ENCODE measurements at places on chromosomes 2 and 18. TPM values are rescaled to one million over a fixed set of nuclear protein-coding genes. Genes with fewer than 3 reads are reported as not detected.
A peak's percentile ranks its signal among the peaks of the same experiment; 100 is the strongest.

Gene AQP12B
- total RNA-seq: not detected

Gene LIMS1
- 117 TPM for total RNA-seq

Gene RGPD4
- total RNA-seq: not detected

Gene CLEC4F
- not detected for total RNA-seq

Gene INPP5D
- 13.4 TPM for total RNA-seq

DNA sequence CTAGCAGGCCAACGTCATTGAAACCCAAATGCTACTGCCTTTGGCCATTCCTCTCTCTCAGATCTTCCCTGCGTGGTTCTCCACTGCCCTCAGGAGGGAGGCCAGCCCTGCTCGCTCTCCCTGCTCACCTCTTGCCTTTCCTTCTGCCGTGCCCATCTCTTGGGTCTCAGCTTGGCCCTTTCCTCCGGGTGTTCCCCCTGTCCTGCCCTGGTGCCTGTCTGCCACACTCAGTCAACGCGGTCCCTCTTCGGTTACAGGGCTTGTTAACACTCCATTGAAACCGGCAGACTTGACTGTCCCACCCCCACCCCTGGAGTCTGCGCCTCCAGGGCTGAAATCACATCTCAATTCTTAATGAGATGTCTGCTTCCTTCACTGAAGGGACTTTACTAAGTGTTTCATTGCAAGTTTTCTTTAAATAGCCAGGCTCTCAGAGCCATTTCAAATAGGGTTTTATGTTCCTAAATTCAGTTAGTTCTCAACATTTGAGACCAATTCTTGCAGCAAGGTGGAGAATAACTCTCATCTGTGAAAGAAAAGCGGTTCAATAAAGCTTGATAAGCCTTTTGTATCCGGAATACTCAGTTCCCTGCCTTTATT lies 237.6 kb downstream of the DYSF start:
- DNase-seq: no peak

DNA sequence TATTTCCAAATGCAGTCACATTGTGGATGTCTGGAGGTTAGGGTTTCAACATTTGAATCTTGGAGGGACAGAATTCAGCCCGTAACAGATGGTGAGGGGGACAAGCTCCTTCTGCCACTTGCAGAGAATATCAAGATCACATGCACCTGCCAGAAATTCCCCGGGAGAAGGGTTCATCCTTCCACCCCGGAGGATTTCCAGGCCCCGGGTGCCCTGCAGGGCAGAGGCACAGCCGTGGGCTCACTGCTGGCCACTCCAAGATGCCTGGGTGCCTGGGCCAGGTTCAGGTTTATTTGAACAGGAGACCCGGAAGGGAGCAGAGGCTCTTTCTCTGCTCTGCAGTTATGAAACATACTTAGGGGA lies 38.2 kb upstream of the MGAT4A start:
- DNase-seq: no peak

GRCh38 chr2:16506366-16506765 lies 159.3 kb downstream of the CYRIA start:
- DNase-seq: peak; percentile 38

DNA sequence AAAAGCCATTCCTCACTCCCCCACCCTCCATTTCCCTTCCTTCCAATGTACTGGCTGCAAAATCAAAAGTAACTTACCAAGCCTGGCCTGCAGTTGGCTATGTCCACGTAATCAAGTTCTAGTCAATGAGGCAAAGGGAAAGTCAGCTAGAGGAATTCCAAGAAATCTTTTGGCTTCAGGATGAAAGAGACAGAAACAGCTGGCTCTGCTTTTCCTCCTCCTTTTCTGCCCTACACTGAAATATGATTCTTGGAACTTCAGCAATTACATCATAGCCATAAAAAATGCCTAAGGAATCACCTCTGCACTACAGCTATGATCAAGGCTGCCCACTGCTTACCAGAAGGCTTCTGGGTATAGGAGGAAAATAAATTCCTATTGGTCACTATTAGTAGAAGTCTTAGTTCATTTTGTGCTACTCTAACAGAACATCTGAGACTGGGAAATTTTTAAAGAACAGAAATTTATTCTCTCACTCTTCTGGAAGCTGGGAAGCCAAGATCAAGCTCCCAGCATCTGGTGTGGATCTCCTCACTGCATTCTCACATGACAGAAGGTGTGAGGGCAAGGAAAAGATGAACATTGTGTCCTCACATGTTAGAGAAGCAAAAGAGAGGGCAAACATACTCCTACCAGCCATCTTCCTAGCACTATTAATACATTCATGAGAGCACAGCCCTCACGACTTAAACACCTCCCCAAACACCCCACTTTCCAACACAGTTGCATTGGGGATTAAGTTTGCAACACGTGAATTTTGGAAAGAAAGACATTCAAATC lies 219.9 kb downstream of the TMX3 start:
- DNase-seq: no peak

DNA sequence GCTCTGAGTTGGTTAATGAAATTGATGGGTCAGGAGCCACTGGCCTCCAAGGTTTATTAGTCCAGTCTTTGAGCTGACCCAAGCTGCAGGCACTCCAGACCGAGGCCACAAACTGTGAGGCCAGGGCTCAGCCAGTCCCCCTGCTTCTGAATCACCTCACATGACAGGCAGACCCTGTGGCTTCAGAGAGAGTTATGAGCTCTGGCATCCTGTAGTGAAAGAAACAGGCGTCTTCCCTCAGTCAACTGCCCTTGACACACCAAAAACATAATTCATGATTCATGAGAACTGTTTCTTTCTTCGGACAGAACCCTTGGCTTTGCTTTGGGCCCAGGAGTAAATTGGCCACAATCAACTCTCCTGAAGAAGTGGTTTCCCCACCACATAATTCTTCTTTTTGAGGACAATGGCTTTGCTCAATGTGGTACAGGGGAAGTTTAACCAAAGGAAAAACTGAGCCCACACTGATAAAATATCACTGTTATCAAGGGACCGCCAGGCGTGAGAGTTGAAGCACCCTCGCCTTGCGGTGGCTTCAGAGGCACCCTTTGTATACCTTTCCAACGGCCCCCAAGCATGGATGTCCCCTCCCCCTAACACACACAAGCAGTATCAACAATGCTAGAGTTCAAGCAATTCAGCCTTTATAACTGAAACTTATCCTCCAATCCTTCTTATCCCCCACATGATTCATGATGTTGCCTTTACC lies 226.9 kb downstream of the CYRIA start:
- DNase-seq: no peak

DNA sequence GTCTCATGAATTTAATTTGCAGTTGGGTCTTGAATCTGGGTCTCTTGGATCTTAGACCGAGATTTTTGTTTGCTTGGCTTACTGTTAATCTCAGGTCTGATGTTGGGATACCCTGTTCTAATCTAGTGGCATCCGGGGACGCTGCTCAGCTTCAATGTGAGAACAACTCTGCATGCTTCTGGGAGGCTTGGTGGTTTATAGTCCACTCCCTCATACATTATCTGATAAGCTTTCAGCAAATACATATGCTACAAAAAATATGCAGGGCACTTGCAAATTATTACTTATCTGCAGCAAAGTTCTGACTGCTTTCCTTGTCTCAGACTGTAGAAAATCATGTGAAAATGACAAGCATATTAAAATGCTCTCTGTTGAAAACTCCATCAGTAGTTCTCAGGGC lies 39.4 kb downstream of the RNF144A start:
- no peak for DNase-seq

DNA sequence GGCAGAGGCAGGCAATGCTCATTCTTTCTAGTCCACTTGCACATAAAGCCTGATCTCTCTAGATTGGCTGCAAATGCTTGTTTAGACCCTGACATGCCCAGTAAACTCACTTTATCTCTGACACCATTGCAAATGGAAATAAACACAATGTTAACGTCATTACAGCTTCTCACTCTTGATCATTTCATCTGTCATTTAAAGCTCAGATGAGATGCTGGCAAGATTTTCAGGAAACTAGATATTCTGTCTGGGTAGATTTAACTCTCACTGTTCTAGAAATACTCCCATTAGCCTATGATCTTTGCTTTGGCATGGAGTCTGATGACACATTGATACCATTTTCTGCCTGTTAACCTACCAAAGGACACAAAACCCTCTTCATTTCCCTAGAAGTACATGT lies 320.7 kb upstream of the HNRNPA3 start:
- no peak for DNase-seq

DNA sequence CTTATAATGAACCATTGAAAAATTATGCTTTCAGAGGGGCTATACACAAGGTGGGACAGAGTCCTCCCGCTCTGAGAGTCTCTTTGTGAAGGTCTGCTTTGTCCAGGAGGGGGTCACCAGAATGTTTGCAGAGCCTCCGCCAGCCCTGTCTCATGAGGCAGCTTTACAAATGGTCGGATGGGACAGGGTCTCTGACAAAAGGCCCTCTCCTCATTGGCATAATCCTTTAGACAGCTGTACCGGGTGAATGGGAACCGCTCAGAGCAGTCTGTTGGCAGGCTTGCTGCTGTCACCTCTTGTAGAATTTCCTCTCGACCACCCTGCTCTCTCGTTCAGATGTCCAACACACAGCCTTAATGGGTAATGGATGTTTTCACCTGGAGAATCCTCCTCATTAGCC lies 40.2 kb upstream of the TGIF1 start:
- no peak for DNase-seq

DNA sequence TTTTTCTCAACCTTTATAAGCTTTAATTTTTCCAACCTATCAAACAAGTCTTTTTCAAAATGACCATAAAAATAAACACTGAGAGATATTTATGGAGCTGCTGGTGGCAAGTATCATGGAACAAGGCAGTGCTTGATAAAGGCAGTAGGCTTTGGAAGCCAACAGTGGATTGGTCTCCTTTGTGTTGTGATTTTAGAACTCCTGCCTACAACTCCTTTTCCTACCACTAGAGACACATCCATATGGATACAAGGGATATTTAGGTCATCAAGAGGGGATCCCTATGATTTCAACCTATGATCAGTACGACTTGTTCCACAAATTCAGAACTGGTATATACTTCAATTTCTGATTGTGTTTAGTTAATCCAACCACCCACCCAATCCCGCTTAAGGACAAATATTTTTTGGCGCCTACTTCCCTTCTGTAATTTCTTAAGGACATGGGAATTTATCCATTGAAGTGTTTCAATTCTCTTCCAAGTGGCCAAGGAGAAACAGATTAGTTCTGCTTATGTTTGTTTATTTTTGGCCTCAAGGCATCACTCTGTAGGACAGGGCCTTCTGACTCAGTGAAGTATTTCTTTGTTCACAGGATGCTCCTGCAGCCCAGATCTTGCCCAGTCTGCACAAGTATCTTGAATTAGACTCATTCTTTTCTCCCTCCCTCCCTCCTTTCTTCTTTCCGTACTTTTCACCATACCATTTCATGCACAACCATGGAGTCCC lies 2119.6 kb upstream of the PIK3C3 start:
- no peak for DNase-seq

All from thyroid gland (tissue), 4 donors.